ENCODE measurements at places on chromosomes 13 and 19. TPM values are rescaled to one million over a fixed set of nuclear protein-coding genes. Genes with fewer than 3 reads are reported as not detected.

Gene GJB2
- not detected for polyA plus RNA-seq

DNA sequence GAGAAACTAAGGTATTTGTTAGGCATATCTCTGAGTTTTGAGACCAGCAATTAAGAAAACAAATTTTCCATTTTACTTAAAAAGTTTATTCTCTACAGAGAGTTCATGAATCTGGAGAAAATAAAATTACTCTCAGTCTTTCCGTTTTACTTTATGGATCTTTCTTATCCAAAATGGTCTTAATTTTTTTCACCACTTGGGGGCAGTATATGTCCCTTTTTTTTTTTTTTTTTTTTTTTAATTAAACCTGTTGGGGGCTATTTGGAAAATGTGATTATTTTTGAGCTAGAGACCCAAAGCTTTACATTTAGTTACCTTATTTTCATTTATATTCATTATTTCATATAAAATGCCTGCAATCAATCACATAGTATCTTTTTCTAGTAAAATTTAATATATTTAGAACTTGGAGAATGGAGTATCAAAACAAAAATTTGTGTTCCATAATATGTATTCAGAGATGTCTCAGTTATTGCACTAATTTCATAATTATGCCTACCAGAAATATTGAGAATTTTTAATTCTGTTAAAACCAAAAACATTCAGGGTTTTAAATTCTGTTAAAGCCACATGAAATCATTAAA is 27.1 kb downstream of the PIBF1 start:
- H3K27ac ChIP-seq = no peak overlapping the region
- peak; percentile 27 for DNase-seq
- H3K36me3 ChIP-seq = peaks cover 14% of the 10 kb centered on the region
- H3K4me3 ChIP-seq = no peak overlapping the region

DNA sequence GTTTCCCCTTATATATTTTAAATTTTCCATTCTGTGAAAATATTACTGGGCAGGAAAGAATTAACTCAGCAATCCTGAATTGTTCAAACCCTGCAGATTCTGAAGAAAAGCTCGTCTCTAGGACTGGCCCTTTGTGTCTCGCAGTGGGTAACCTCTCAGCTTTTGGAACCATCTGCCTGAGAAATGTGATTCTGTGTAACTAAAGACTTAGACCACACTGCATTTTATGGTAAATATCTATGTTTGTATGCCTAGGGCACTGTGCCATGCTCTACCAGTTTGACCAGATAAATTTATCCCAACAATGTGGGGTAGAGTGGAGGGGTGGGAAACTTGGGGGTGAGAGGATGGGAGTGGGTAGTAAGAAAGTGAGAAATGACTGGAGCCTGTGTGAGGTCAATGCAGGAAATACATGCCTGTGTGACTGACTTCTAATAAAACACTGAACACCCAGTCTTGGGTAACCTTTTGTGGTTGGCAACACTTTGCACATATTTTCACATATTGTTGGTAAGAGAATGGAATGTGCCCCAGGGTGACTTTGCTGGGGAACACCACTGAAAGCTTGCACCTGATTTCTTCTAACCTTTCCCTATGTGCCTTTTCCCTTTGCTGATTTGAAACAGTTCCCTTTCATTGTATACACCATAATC is 1181.9 kb downstream of the OLFM4 start:
- no peaks in the 10 kb centered on the region for H3K4me1 ChIP-seq
- H3K36me3 ChIP-seq = no peaks in the 10 kb centered on the region
- DNase-seq = no peak
- no peak overlapping the region for H3K4me3 ChIP-seq
- H3K27me3 ChIP-seq = no peaks in the 10 kb centered on the region

DNA sequence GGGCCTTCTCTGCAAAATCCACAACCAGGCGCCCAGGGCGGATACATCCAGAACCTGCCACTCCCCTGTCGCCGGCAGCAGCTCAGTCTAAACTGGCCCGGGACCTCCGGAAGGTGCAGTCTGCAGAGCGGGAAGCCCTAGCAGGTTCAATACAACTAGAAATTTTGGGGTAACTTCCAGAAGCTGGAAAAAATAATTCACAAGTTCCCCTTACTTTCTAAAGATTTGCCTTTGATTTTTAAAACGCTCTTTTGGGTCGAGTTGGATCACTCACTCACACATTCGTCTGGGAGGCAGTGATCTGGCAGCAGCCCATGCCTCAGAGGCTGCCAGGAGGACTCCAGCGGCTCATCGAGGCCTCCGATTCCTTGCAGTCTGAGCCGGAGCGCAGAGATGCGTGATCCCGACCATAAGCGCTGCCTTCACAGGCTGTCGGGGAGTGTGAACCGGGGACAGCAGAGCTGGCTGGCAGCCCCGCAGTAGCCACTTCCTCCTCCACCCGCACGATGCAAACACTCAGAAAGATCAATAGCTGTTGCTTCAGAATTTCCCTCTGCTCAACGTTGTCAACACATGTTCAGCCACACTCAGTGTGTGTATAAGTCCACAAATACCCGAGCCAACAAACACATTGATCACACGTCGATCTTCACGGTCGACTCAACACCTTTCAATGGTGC is 35.6 kb upstream of the ZNF507 start:
- H3K4me3 ChIP-seq = no peak overlapping the region
- H3K27ac ChIP-seq = no peak overlapping the region
- H3K36me3 ChIP-seq = no peaks in the 10 kb centered on the region
- no peak for DNase-seq
- no peaks in the 10 kb centered on the region for H3K4me1 ChIP-seq

GRCh38 chr13:97302611-97303010 is 80.5 kb downstream of the MBNL2 start:
- no peaks in the 10 kb centered on the region for H3K36me3 ChIP-seq
- H3K4me1 ChIP-seq = peaks cover 8% of the 10 kb centered on the region
- no peak overlapping the region for H3K27ac ChIP-seq
- DNase-seq = no peak
- no peak overlapping the region for H3K4me3 ChIP-seq

DNA sequence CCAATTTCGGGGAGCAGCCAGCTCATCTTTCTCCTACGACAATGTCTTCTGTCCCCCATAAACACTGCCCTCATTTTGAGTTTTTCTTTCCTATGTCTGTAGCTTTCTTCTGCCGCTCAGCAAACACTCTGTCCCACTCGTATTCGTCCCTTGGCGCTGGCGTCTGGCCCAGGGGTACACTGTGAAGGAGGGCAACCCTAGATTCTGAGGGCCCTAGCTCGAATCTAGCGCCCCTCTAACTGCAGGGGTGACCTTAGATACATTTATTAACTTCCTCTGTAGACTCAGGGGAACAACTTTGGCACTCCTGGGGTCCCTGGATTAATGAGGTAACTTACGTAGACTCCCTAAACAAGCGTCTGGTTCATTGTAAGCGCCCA is 677 bp upstream of the LRCH1 start:
- peaks cover 4% of the 10 kb centered on the region for H3K27me3 ChIP-seq
- peaks cover 37% of the 10 kb centered on the region for H3K4me1 ChIP-seq
- H3K4me3 ChIP-seq = peak overlapping the region; percentile 78
- no peak for DNase-seq

- peaks cover 12% of the 10 kb centered on the region for H3K27me3 ChIP-seq
- peaks cover 14% of the 10 kb centered on the region for H3K4me1 ChIP-seq
- no peak overlapping the region for H3K27ac ChIP-seq
- DNase-seq = no peak
These were observed 57.8 kb upstream of the CEACAM21 start for GRCh38 chr19:41518141-41518540.

GRCh38 chr13:32409561-32410421 is 18.1 kb downstream of the N4BP2L1 start:
- H3K4me3 ChIP-seq = no peak overlapping the region
- no peaks in the 10 kb centered on the region for H3K27me3 ChIP-seq
- peaks cover 17% of the 10 kb centered on the region for H3K36me3 ChIP-seq
- no peak overlapping the region for H3K27ac ChIP-seq

GRCh38 chr19:47210689-47211316 is 20.2 kb downstream of the BBC3 start:
- peaks cover 7% of the 10 kb centered on the region for H3K4me1 ChIP-seq
- no peaks in the 10 kb centered on the region for H3K27me3 ChIP-seq
- H3K36me3 ChIP-seq = peaks cover 32% of the 10 kb centered on the region
- DNase-seq = peak; percentile 72
- no peak overlapping the region for H3K27ac ChIP-seq
- no peak overlapping the region for H3K4me3 ChIP-seq

DNA sequence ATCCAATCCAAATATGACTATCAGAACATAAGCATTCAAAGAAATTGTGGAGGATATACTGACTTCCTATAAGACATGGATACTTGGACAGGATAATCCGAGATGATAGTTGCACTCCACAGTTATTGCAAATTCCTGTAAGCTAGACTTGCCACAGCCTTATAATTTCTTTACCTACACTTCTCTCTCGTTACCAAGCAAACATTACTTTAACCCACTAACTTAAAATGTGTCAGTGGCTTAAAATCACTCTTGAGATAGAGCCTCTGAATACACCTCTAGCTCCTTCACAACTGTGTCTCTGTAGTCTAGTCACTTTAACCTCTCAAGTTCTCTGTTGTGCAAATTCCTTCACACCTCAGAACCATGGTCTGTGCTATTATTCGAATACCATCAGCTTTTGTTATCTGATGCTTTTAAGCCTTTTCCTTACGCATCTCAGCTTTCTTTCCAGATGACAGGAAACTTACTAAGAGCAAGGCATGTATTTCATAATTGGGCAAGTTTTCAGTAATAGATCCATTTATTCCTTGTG is 474.9 kb upstream of the MIR17HG start:
- no peaks in the 10 kb centered on the region for H3K36me3 ChIP-seq
- DNase-seq = no peak
- H3K4me3 ChIP-seq = no peak overlapping the region
- no peaks in the 10 kb centered on the region for H3K27me3 ChIP-seq
- no peak overlapping the region for H3K27ac ChIP-seq
- H3K4me1 ChIP-seq = no peaks in the 10 kb centered on the region
